ENCODE measurements at places on chromosomes 6 and 20.

DNA sequence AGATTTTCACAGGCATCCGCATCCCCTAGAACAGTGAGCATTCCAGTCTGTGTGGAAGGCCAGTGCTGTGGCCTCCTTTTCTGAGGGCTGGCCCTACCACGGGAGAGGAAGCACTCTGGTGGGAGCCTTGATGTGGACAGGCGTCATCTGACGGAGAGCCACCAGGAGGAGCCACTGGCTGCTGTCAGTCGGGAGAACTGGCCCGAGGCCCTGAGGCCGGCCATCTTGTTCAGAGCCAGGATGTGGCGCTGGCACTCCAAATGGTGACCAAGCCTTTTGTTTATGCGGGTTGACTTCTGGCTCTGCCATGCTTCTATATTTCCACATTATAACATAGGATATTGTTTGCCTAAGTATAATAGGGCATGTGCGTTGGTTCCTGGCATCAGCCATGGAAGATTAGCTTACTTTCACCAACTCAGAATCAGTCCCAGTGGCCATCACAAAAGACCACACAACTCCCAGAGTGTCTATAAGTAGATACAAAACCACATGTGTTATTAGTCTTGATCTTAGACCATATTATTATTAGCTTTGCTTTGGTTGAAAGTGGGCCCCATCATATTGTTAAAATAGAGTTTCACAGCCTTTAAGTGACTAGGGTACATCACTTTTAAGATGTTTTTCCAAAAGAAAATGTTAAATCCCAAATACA lies 273.9 kb upstream of the TAB2 start:
- DNase-seq, result no peak

- DNase-seq, result no peak
These were observed 287.3 kb downstream of the ZNF217 start for GRCh38 chr20:53306192-53306805.

GRCh38 chr20:22796469-22797077 lies 212.2 kb upstream of the FOXA2 start:
- no peak for DNase-seq

DNA sequence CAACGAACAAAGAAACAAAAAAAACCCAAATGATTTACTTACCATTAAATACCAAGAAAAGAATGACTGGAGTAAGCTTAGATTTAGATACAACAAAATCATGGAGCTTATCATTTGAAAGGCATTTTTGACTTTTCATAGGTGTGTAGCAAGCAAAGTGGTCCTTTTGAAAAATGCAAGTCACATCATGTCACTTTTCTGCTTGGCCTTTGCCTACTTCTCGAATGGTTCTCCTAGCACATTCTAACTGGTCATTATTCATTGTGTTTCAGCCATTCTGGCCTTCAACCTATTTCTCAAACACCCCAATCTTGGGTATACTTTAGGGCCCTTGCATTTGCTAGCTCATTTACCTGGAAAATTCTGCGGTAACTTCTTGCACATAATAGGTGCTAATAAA lies 22.6 kb downstream of the ASXL1 start:
- no peak for DNase-seq

DNA sequence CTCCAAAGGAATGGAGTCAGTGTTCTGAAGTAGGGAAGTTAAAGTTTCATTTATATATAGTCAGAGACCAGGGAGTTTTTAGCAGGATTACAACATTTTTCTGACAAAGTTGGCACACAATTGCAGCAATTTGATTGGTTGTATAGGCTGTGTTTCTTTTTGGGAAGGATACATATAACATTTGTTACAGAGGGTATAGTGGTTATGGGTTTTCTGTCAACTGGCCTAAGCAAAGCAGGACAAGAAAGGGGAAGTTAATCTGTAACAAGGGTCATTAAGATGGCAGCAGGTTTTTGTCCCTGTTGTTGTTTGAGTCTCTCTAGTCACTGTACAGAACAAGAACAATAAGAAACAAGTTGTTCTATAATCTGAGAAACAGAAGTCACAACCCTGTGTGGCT lies 41.4 kb downstream of the TPD52L1 start:
- no peak for DNase-seq

GRCh38 chr20:14897608-14898007 lies 560.2 kb upstream of the FLRT3 start:
- DNase-seq, result no peak

DNA sequence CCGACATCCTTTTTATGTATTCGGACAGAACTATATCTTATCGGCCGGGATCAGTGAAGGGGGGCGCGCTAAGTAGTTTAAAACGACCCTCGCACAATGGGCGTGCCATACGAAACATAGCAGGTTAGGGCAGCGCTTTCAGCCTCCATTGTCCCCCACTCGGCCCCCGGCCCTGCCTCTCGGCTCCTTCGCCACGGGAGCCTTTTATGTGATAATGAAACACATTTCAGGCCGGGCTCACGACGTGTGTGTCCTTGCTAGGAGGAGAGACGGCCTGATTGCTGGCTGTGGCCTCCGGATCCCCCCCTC lies 5.3 kb downstream of the FOXA2 start:
- DNase-seq, result peak; percentile 94

Data from NCI-H2081 (cell line).